CD4-positive, alpha-beta T cell treated with Interleukin-17A for 1 hour (primary cell): ENCODE measurements at places on chromosomes 6 and 20.
A peak's percentile ranks its signal among the peaks of the same experiment; 100 is the strongest.

- peak; percentile 74 for DNase-seq
Measured at GRCh38 chr6:16331384-16332174, 93.2 kb downstream of the GMPR start.

- DNase-seq = no peak
Measured at GRCh38 chr20:37053230-37053950, 42.4 kb downstream of the RBL1 start.

- no peak for DNase-seq
Measured at GRCh38 chr20:42576167-42576566, 613.5 kb downstream of the PTPRT start.

- DNase-seq = no peak
Measured at GRCh38 chr6:16969699-16970655, 131.9 kb upstream of the STMND1 start.

DNA sequence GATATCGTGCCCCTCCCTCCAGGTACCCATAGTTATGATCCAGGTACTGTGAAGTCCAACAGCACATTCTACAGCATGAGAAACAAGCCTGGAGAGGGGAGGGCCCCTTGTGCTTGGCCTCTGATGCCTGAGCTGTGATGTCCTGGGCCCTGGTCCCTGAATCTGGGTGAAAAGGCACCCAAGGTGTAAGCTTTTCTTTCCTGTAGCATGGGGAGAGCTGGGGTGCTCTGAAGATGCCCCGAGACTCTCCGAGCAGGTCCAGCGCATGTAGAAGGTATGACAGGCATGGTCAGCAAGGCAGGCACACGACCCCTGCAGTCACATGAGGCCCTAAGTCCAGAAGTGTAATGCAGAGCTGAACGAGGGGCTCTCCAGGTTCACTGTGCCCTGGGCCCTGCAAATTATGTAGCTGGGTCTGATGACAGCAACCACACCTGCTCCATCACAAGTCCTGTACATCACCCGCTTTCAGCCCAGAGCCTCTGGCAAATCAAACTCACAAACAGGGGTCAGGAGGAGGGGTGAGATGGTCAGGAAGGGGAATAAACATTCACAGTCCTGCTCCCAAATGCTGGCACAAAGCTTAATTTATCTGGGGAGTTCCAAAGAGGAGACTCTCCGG is 1.8 kb upstream of the CTSZ start:
- DNase-seq = no peak

DNA sequence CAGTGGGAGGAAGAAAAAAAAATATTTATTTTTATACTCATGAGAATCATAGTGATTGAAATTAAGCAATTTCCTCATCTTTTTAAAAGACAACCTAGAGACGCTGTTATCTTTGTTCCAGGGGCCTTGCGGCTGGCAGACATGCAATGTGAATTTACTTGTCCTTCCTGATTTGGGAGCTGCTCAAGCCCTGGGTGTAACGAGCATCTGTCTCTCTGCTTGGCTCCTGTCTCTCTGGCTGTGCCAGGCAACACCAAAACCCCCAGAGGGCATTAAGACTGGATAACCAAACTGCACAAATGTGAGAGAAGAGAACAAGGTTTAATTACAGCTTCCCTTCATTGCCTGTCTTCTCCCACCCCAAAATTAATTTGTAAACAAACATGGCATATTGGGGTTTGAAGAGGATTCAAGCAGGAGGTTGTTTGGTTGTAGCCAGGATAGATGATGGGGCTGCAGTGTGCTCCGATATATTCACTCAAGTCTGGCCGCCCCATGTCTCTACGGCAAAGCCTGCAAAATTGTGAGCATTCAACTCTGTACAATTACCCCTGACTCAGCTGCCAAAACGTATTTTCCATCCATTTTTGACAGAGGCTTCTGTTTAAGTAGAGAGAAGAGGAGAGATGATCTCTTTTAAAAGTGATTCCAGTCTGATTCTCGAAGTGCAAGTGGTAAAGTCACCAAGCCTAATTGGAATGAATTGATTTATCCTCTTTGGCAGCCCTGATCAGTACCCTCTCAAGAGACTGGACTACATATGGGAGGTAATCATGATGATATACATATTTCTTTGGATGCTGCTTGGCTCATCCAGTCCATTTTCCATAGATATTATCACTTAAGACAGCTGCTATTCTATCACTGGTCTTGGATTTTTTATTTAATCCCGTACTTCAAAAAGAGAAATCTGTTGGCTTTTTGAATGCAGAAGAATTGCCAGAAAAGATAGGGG is 170.2 kb downstream of the SLC24A3 start:
- no peak for DNase-seq

DNA sequence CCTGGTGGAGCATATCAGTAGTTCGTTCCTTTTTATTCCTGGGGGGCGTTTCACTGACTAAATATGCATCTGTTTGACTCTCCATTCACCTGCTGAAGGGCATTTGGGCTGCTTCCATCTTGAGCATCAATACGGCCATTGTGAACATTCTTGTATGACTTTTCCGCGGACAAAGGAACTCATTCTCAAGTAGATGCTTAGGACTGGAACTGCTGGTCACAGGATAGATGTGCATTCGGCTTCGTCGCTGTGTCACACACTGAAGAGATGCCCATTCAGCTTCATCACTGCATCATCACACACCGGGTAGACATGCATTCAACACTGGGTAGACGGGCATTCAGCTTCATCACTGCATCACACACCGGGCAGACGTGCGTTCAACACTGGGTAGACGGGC is 95.3 kb downstream of the TAF4 start:
- DNase-seq = no peak

- DNase-seq = no peak
Measured at GRCh38 chr20:4195499-4195898, 180.1 kb upstream of the RNF24 start.

DNA sequence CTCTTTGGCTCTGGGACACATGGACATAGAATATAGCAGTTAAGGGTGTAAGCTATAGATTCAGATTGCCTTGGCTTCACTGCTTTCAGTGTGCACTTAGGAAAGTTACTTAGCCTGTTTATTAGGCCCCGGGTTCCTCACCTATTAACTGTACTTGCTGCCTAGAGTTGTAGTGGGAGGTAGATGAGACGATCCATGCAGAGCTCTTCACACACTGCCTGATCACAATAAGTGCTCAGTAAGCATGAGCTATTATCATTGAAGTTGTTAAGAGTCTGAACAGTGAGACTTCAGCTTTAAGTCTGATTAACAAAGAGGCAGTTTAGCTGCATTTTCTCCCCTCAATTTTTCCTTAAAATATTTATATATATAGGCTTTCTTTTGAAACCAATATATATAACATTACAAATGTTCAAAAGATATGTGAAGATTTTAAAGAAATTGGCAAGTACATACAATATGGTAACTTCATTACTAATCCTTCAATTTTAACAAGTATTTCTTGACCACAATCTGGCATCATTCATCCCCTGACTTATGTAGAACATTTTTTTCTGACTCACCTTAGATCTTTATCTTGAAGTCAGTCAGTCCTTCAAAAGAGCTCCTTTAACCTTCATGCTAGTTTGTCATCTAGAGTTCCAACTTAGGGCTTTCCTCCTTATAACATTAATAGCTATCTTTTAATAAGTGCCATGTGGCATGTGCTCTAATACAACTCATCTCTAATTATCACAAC is 20.5 kb upstream of the SUPT3H start:
- no peak for DNase-seq

GRCh38 chr20:17772005-17772343 is 72.2 kb downstream of the BANF2 start:
- DNase-seq = no peak

- peak; percentile 64 for DNase-seq
Measured at GRCh38 chr20:47620808-47621805, 119.4 kb downstream of the NCOA3 start.

GRCh38 chr6:133916650-133917151 is 27.8 kb downstream of the TCF21 start:
- peak; percentile 64 for DNase-seq

GRCh38 chr6:53310771-53311585 is 37.8 kb downstream of the ELOVL5 start:
- DNase-seq = no peak

DNA sequence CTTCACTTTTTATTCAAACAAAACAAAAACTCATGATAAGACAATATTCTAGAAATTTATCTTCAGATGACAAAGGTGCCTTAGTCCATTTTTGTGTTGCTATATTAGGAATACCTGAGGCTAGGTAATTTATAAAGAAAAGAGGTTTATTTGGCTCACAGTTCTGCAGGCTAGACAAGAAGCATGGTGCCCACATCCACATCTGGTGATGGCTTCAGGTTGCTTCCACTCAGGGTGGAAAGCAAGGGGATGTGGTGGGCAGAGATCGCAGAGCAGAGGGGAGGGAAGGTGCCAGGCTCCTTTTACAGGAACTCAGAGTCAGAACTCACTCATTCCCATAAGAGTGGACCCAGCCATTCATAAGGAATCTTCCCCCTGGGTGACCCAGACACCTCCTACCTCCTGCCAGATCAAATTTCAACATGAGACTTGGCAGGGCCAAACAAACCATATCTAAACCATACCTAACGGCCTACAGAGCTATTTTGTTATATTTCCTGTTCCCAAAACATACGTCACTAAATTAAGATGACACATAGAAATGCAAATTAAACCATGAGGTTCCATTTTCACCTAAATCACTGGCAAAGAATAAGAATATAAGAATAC is 26.4 kb downstream of the ABHD12 start:
- DNase-seq = no peak

DNA sequence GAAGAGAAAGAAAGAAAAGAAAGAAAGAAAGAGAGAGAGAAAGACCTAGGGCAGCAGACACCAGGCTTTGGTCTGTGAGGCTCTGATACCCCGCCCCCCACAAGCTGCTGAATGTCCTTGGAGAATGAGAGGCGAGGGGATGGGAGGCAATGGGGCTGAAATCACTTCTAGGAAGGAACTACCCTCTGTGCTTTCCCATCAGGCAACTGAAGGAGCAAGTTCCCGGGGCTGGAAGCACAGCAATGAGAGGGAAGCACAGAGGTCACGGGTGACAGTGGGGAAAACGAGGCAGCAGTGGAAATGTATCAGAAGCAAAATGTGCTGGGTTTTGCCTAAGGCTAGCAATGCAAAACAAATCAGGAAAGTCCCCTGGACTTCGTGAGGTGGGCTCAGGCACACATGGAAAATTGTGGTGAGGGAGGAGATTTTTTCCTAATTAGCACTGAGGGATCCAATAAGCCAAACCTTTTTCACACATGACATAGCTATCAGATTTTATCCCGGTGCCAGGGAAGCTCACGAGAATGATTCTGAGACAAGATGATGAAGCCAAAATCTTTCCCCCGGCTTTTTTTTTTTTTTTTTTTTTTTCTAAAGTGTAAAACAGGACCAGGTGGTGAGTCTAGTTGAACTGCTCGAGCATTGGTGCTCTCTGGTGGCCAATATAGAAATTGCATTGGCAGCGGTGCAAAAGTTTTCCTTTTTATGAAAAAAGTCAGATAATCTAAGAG is 16.8 kb upstream of the ARFGEF2 start:
- peak; percentile 79 for DNase-seq

- DNase-seq = no peak
Measured at GRCh38 chr6:103783329-103783728, 1076.4 kb downstream of the HACE1 start.

- DNase-seq = no peak
Measured at GRCh38 chr6:147053311-147053921, 150.8 kb upstream of the STXBP5 start.

DNA sequence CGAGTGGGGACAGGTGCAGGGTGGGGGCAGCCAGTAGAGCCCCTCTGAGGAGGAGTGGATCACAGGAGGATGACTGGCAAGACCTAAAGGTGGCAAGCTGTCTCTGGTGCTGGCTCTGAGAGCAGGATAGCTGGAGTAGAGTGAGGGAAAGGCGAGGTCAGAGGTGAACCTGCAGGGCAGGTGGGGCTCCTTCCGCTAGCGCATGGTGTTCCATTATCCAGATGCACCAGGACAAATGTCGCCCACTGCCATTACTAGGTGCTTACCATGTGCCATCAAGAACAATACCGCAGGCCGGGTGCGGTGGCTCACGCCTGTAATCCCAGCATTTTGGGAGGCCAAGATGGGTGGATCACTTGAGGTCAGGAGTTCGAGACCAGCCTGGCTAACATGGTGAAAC is 18.3 kb upstream of the FAM110A start:
- no peak for DNase-seq

DNA sequence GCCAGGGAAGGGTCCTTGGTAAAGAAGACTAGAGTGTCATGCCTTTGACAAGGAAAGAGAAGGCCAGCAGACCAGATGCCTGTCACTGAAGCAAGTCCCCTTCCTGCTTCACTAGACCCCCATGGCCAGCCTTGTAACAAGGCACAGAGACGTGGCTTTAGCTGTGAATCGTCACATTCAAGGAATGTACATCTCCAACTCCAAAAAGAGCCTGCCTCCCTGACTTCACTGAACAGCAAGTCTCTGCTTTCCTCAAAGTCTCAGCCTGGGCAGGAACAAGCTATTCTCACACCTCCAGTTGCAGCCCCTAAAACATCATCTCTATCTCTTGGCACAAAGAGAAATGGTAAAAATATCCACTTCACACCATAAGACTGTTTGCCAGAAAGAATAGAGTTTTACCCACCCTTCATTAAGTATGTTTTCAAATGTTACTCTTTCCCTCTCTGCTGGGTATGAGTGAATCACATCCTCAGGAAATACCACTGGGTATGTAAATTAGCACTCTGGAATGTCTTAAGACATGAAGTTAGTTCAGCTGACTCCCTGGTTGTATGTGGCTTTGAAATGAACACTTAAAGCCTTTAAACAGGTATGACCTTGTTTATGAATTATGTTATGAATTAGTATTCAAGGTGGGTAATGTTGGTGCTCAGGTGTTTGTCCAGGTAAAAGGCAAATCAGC is 46.4 kb upstream of the NT5E start:
- no peak for DNase-seq

DNA sequence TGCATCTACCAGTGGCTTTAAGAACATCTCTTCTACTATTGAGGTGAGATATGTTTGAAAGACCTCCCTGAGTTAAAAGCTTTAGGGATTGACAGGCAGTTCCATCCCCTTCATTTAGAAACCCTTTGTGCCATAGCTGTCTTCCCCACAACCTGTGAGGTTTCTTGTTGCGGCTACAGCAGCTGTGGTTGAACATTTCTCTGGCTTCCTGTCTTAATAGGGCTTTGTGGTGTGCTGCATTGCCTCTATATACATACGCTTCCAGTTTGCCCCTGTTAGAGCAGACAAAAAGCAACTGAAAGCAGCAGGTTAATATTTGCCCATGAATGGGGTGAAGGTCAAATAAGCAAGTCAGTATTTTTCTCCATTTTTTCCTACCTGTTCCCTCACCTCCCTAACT is 210.2 kb downstream of the TMEM200A start:
- DNase-seq = peak; percentile 75
